Muscle of arm (tissue), 14 donors: ENCODE measurements at places on chromosomes 1 and 21. TPM values are rescaled to one million over a fixed set of nuclear protein-coding genes. Genes with fewer than 3 reads are reported as not detected.

Gene CCDC17
- polyA plus RNA-seq: not detected

Gene URB1
- polyA plus RNA-seq: 13.3 TPM

Gene ANKRD35
- 8.0 TPM for polyA plus RNA-seq

Gene GPR153
- 12.6 TPM for polyA plus RNA-seq

Gene TESK2
- polyA plus RNA-seq: not detected

Gene OR10J5
- not detected for polyA plus RNA-seq

Gene CR2
- polyA plus RNA-seq: not detected

Gene SPRR1B
- not detected for polyA plus RNA-seq

Gene CD84
- 1.8 TPM for polyA plus RNA-seq

Gene CD160
- 1.0 TPM for polyA plus RNA-seq

Gene PM20D1
- 0.11 TPM for polyA plus RNA-seq

Gene GSTM1
- 62.2 TPM for polyA plus RNA-seq

Gene LHX4
- polyA plus RNA-seq: 0.77 TPM

Gene ESPN
- polyA plus RNA-seq: 1.2 TPM

Gene LDLRAD1
- not detected for polyA plus RNA-seq

Gene TDRD5
- not detected for polyA plus RNA-seq

Gene RGS8
- 0.03 TPM for polyA plus RNA-seq

Gene DIRAS3
- polyA plus RNA-seq: 3.5 TPM

Gene HEYL
- 43.8 TPM for polyA plus RNA-seq
